Astrocyte of the hippocampus (primary cell): ENCODE measurements at places on chromosomes 1 and 21.

DNA sequence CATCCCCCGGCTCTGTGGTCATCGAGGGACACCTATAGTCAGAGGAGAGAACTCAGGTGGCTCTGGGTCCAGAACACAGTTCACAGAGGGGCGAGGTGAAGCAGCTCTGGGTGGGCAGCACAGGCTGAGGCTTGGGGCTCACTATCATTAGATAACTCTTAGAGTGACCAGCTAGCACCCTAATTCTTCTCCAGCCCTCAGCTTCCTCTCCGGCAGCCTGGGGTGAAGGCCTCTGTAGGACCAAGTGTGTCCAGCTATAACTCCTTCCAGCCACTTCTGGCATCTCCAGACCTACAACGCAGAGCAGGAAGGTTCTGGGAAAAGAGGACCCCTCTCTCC lies 1.4 kb downstream of the ARTN start:
- no peak for DNase-seq

GRCh38 chr1:20291645-20292084 lies 990 bp downstream of the VWA5B1 start:
- peak; percentile 33 for DNase-seq

GRCh38 chr1:70314706-70315304 lies 39.7 kb downstream of the ANKRD13C start:
- peak; percentile 10 for DNase-seq

GRCh38 chr1:38558500-38559445 lies 300.8 kb downstream of the RRAGC start:
- peak; percentile 51 for DNase-seq

DNA sequence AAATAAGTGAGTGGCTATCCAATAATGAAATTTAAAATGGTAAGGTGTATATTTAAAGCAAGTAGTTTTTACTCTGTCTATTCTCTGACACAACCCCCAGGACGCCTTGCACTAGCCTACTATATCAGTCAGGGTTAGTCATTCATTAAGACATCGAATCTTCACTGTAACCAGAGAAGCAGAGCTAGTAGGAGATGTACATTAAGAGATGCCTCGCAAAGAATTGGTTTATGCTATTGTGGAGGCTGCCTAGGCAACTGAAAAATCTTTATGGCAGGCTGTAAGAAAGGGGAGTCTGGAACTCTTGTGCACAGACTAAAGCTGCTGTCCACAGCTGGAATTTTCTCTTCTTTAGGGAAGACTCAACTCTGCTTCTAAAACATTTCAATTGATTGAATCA lies 28.8 kb downstream of the NTNG1 start:
- no peak for DNase-seq

DNA sequence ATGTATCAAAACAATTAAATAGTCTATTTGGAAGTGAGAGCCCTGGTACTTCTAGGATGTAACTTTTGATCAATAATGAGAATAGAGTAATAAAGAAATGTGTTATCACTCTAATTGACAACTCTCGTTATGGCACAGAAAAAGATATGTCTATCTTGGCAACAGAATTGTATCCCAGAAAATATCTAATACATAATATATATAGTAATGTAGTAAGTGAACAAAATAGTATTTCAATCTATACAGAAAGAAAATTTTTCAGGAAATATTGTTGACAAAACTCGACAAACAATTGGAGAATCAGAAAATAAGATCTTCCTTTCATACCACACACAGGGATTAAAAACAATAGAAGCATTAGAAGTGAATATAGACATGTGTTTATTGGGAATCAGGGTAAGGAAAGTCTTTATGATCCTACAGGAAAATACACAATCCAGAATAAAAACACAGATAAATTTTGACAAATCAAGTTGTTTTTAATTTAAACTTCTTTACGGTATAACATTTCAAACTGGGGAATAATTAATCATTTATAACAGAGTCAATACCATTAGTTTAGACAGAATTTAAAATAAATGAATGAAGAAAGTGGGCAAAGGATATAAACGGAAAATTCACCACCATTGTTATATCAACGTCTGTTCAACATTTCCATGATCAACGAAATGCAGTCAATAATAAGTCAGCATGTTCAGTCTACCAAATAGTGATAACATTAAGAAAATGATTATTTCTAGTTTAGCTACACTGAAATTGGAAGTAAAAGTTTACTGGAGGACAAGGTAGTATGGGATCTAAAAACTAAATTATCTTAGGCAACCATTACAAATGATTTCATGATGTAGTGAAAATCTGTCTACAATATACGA lies 1526.5 kb upstream of the TPTE start:
- no peak for DNase-seq
